Mesenchymal stem cell (in vitro differentiated cells and primary cell): ENCODE measurements at places on chromosomes 7 and 10.

GRCh38 chr10:1670541-1671365 lies 66.6 kb downstream of the ADARB2 start:
- no peaks in the 10 kb centered on the region for H3K27me3 ChIP-seq
- no peak for DNase-seq
- H3K36me3 ChIP-seq, result no peaks in the 10 kb centered on the region
- no peak overlapping the region for H3K4me3 ChIP-seq
- no peaks in the 10 kb centered on the region for H3K4me1 ChIP-seq

- H3K36me3 ChIP-seq, result no peaks in the 10 kb centered on the region
- H3K4me1 ChIP-seq, result no peaks in the 10 kb centered on the region
- H3K27me3 ChIP-seq, result no peaks in the 10 kb centered on the region
- no peak overlapping the region for H3K27ac ChIP-seq
- H3K4me3 ChIP-seq, result no peak overlapping the region
These were observed 709.3 kb upstream of the AUTS2 start for GRCh38 chr7:68888971-68889385.

DNA sequence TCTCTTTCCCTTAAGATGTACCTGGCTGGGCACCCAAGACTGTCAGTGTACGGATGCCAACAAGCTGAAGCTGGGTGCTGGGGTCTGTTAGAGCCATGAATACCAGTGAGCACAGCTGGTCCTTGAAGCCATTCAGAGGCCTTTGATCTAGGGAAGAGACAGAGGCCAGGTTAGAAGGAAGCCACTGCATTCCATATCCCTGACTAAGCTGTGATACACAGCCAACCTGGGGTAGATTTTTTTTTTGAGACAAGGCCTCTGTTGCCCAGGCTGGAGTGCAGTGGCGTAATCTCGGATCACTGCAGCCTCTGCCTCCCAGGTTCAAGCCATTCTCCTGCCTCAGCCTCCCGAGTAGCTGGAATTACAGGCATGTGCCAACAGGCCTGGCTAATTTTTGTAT lies 20.8 kb downstream of the ZDHHC16 start:
- peak overlapping the region; percentile 9 for H3K27ac ChIP-seq
- no peaks in the 10 kb centered on the region for H3K27me3 ChIP-seq
- no peak for DNase-seq

GRCh38 chr7:118511146-118511545 lies 286.6 kb downstream of the ANKRD7 start:
- no peak overlapping the region for H3K4me3 ChIP-seq
- no peaks in the 10 kb centered on the region for H3K27me3 ChIP-seq
- H3K36me3 ChIP-seq, result no peaks in the 10 kb centered on the region
- no peaks in the 10 kb centered on the region for H3K4me1 ChIP-seq
- no peak for DNase-seq

- DNase-seq, result no peak
- peaks cover 16% of the 10 kb centered on the region for H3K4me1 ChIP-seq
- no peaks in the 10 kb centered on the region for H3K27me3 ChIP-seq
- peaks cover 5% of the 10 kb centered on the region for H3K36me3 ChIP-seq
- H3K4me3 ChIP-seq, result no peak overlapping the region
- H3K27ac ChIP-seq, result no peak overlapping the region
These were observed 20.3 kb downstream of the INPP5A start for GRCh38 chr10:132557696-132558515.

DNA sequence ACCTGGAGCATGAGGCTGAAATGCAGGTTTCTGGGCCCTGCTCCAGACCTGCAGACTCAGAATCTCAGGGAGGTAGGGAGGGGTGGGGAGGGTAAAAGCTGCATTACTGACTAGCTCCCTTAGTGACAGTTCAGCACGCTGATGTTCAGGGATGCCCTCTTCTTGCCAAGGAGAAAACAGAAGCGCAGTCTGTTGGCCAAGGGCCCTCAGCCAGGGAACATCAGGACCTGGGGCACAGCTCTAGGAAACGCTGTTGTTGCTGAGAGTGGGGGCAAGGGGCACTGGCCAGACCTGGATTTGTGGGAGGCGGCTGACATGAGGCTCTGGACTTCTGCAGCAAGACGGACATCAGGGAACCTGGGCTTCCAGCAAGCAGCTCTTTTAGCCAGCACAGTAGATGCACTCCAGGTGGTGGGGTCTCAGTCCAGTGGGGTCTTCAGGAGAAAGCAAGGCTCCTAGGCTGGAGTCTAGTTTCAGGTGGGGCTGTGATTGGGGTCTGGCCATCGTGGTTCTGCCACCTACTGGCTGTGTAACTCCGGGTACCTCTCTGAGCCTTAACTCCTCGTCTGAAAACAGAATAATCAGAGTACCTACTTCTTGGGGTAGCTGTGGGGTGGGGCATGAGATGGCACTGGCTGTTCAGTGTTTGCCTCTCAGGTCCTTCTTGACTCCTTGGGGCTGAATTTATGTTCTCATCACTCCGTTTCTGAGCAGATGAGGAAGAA lies 72.9 kb upstream of the PRLHR start:
- H3K4me3 ChIP-seq, result no peak overlapping the region
- H3K27me3 ChIP-seq, result no peaks in the 10 kb centered on the region
- peaks cover 7% of the 10 kb centered on the region for H3K36me3 ChIP-seq

- H3K4me3 ChIP-seq, result no peak overlapping the region
- no peak for DNase-seq
- no peaks in the 10 kb centered on the region for H3K36me3 ChIP-seq
- no peaks in the 10 kb centered on the region for H3K4me1 ChIP-seq
- H3K27ac ChIP-seq, result no peak overlapping the region
- no peaks in the 10 kb centered on the region for H3K27me3 ChIP-seq
These were observed 429.6 kb downstream of the ADRA2A start for GRCh38 chr10:111506266-111507034.

DNA sequence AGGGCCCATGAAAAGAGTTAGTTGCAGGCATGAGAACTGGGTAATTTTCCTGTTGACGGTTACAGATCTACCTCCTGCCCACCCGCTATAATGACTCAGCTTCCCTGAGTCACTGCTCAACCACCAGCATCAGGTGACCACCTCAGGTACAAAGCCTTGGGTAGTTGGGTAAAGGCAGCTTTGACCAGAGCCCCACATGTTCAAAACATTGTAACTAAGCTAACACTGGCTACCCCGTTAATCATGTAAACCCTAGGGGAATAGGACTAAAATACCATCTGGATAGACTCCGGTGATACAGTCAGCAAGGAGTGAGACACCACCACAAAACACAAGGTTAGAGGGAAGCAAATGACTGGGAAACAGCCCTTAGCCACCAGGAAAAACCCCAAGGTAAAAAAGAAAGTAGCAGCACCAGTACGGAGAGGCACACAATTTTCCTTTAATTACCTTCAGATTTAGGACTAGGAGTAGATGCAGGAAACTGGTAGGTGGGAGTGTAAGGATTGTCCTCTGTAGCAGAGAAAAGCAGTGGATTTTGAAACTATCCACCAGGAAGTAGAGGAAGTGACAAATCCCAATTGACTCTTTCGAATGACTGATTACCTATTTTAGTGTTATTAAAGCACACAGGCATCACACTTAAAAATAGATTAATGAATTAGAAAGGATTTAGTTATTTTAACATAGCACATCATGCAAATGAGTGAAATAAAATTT lies 103.5 kb upstream of the PDLIM1 start:
- no peak overlapping the region for H3K4me3 ChIP-seq
- no peak for DNase-seq
- H3K36me3 ChIP-seq, result peaks cover 10% of the 10 kb centered on the region
